ENCODE measurements at places on chromosomes 7 and 10. TPM values are rescaled to one million over a fixed set of nuclear protein-coding genes. Genes with fewer than 3 reads are reported as not detected.
A peak's percentile ranks its signal among the peaks of the same experiment; 100 is the strongest.

DNA sequence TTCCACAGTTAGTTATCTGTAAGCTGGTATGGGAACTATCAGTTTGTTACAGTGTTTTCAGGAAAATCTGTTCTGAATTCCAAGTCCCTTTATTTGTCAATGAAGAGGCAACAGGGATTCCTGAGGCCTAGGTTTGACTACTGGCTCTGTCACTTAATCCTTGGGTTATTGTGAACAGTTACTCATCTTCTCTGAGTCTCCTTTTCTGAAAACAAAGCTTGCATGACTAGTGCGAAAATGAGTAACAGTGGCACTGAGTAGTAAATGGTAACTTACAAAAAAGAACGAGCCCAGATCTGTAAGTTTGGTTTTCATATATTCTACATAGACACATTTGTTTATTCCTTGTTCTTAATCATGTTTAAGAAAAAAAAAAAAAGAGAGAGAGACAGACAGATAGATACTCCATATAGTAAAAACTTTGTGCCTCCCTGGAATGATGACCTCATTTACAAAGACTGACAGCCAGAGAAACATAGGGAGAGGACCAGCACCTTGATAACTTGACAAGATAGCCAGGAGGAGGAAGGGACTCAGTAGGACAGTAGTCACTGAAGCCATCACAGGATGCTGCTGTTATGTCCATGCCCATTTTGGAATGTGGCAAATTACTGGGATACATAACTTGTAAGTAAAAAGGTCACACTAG, 1.9 kb downstream of the MRPS33 start:
- DNase-seq: peak; percentile 2

AKR1C4 gene
- total RNA-seq: not detected

- DNase-seq: no peak
Measured at GRCh38 chr7:104264285-104264684, 56.5 kb upstream of the ORC5 start.

- no peak for DNase-seq
Measured at GRCh38 chr7:30984359-30985107, 20.8 kb downstream of the GHRHR start.

DNA sequence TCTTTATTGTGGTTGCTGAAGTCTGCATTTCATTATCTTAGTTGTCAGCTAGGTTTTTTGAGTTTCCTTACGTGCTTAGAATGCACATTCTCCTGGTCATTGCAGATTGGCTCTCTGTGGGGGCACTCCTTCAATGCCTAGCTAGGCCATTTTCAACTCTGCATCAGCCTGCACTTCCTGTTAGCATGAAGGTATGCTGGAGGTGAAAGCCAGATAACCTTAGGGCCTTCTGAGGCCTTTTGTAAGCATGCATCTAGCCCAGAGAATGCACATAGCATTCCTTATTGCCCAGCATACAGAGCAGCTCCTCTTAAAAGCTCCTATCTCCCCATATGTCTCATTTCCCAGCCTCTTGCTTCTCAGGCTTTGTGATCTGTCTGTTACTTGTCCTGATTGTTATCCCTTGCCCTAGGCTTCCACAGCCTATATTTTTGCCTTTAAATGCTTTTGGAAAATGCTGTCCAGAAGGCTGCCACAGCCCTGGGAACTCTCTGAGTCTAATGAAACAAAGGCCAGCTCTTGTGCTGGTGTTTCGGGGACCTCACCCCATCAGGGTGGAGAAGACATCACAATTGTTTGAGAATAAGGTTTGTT, 108.1 kb upstream of the IGFBP3 start:
- no peak for DNase-seq

GRCh38 chr10:29189256-29189655, 99.6 kb upstream of the LYZL1 start:
- no peak for DNase-seq

GRCh38 chr7:27389496-27389895, 146.9 kb downstream of the EVX1 start:
- peak; percentile 39 for DNase-seq

- no peak for DNase-seq
Measured at GRCh38 chr10:88392222-88392621, 190.9 kb downstream of the RNLS start.

GRCh38 chr7:67753891-67754290, 757.3 kb downstream of the TYW1 start:
- no peak for DNase-seq

- no peak for DNase-seq
Measured at GRCh38 chr7:101245147-101245668, 327 bp upstream of the FIS1 start.

DNA sequence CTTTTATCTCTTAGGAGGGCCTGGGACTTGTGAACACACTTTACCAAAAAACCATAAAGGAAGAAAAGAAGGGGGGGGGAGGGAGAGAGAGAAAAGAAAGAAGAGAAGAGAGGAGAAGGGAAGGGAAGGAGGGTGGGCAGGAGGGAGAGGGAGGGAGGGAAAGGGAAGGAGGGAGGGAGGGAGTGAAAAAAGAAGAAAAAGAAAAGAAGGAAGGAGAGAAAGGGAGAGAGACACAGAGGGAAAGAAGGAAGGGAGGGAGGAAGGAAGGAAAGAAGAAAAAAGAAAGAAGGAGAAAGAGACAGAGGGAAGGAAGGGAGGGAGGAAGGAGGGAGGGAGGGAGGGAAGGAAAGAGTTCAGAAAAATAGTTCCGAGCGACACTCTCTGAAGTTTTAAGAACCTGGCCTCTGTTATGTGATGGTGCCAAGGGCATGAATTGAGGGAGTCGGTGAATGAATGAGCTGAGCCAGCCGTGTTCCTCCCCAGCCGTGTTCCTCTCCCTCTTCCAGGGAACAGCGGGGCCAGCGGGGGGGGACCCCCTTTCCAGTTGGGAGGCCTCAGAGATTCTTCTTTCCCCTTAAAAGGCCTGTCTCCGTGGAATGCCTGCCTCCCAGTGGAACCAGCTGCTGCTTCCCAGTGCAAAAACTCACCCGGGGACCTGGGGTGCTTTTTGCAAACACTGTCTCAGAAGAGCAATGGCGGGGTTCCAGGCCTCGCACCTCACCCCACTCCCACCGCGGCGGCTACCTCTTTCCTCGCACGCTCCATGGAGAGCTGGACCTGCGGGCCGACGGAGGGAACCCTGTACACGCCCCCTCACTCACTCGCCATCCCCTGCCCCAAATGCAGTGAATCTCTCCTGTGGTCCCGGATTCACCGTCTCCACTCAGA, 84.1 kb downstream of the FOXL3 start:
- peak; percentile 17 for DNase-seq

DNA sequence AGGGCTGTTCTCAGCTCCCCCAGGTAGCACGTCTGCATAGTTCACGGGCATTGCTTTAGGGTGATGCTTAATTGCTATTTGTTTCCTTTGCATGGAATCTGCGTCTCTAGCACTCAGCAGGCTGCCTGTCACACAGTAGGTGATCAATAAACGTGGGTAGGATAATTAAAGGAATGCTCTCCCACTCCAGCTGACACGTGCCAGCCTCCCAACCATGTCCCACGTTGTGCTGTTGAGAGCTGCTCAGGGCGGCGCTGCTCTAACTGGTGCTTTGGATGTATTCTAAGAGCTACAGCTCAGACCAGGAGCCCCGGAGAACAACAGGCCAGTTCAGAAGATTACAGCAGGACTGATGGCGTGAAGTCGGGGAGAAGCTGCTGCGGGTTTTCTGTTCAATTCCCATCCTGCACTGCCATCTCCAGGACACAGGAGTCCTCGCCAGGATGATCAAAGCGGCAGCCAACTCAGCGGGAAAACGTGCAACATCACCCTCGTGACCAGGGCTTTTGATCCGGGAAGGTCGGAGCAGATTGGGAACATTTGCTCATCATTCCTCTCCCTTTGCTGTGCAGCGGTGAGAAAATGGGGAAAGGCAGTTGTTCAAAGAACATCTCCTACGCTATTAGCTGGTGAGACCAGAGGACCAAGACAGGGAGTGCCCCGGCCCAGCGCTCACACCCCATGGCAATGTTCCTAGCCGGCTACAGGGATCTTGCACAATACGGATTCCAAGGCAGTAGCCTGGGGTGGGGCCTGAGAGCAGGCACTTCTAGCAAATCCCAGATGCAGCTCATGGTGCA, 50.5 kb upstream of the FOXK1 start:
- DNase-seq: peak; percentile 94

DNA sequence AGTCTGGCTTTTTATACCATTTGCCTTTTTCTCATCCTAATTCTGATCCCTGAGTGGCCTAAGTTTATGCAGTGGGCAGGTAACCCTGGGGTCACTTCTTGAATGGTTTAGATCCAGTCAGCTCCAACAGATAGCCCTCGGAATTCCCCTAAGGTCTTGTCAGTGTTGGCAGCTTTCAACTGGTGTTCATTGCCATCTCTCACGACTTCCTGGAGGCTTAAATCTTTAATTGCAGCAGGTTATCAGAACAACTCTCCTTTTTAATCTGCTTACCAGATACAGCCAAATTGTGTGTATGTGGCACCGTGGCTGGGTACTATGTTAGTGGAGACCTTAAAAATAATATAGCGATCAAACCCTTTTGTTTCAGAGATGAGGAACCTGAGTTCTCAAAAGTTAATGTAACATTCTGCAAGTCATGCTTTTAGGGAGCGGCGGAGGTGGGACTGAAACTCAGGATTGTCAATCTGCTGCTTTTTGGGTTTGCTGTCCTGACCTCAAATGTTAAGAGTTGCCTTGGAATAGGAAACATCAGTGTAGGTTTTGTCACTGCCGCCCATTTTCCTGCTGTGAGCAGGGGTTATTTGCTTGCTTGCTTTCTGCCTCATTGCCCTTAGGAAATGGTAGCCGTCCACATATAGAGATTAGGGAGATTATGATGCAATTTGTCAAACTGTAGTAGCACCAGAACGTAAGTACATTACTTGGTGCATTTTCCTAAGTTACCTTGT, 818 bp downstream of the DLD start:
- DNase-seq: no peak
